Cardiac muscle cell (in vitro differentiated cells and primary cell): ENCODE measurements at places on chromosomes 11 and 22.

DNA sequence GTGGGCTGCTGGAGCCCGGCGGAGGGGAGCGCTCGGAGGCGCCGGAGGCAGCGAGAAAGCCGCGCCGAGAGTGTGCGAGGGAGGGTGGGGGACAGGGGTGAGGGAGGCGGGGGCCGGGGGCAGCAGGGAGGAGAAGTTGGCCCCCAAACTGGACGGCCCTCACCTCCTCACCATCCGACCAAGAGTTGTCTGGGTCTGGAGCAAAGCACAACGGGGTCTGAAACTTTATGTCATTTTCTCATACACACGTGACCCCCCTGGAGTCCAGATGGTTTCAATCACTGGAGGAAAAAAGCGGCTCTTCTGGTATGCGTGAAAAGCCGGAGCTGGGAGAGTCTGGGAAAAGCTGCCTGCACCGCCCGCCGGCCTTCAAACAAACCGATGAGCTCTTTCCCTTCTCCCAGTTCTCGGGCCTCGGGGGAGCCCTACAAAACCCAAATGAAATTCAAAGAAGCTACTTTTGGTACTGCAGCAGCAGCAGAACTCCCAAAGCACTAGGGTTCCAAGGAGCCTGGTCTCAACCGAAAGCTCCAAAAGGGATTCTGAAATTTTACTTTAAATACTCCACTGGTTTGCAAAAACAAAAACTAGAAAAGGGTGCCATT is 39.7 kb upstream of the AKIP1 start:
- peaks cover 6% of the 10 kb centered on the region for H3K4me1 ChIP-seq
- peak overlapping the region; percentile 91 for H3K27ac ChIP-seq
- no peaks in the 10 kb centered on the region for H3K36me3 ChIP-seq
- peak; percentile 96 for DNase-seq
- H3K4me3 ChIP-seq = peak overlapping the region; percentile 97
- no peaks in the 10 kb centered on the region for H3K27me3 ChIP-seq

GRCh38 chr11:10309163-10310093 is 4.6 kb downstream of the ADM start:
- H3K36me3 ChIP-seq = no peaks in the 10 kb centered on the region
- H3K4me1 ChIP-seq = peaks cover 15% of the 10 kb centered on the region
- peak overlapping the region; percentile 46 for H3K27ac ChIP-seq
- DNase-seq = peak; percentile 91

GRCh38 chr11:27100534-27100933 is 59.9 kb downstream of the BBOX1 start:
- DNase-seq = no peak
- H3K4me1 ChIP-seq = no peaks in the 10 kb centered on the region
- no peak overlapping the region for H3K4me3 ChIP-seq
- H3K27me3 ChIP-seq = no peaks in the 10 kb centered on the region
- no peaks in the 10 kb centered on the region for H3K36me3 ChIP-seq

DNA sequence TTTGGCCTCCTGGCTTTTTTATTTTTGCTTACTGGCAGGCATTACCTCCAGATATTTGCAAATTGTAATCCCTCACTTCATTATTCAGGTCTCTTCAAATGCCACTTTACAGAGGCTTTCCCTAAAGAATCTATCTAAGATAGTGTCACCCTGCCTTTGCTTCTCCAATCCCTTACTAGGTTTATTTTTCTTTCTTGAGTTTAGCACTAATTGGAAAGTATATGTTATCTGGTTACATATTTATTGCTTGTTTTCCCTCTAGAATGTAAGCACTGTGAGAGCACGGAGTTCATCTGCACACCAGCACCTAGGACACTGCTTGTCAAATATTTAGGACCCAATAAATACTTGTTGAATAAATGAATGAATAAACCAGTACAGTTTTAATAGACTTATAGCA is 3.5 kb downstream of the KIF18A start:
- H3K27ac ChIP-seq = no peak overlapping the region
- no peaks in the 10 kb centered on the region for H3K27me3 ChIP-seq
- H3K4me1 ChIP-seq = peaks cover 25% of the 10 kb centered on the region
- H3K36me3 ChIP-seq = no peaks in the 10 kb centered on the region
- H3K4me3 ChIP-seq = no peak overlapping the region

GRCh38 chr11:65206901-65207300 is 25.2 kb downstream of the CAPN1 start:
- no peak overlapping the region for H3K27ac ChIP-seq
- no peak for DNase-seq
- no peaks in the 10 kb centered on the region for H3K4me1 ChIP-seq
- H3K4me3 ChIP-seq = no peak overlapping the region

GRCh38 chr11:77109236-77110019 is 6.8 kb downstream of the OMP start:
- no peak overlapping the region for H3K27ac ChIP-seq
- no peak for DNase-seq
- H3K4me3 ChIP-seq = no peak overlapping the region
- no peaks in the 10 kb centered on the region for H3K27me3 ChIP-seq
- no peaks in the 10 kb centered on the region for H3K4me1 ChIP-seq
- H3K36me3 ChIP-seq = no peaks in the 10 kb centered on the region

DNA sequence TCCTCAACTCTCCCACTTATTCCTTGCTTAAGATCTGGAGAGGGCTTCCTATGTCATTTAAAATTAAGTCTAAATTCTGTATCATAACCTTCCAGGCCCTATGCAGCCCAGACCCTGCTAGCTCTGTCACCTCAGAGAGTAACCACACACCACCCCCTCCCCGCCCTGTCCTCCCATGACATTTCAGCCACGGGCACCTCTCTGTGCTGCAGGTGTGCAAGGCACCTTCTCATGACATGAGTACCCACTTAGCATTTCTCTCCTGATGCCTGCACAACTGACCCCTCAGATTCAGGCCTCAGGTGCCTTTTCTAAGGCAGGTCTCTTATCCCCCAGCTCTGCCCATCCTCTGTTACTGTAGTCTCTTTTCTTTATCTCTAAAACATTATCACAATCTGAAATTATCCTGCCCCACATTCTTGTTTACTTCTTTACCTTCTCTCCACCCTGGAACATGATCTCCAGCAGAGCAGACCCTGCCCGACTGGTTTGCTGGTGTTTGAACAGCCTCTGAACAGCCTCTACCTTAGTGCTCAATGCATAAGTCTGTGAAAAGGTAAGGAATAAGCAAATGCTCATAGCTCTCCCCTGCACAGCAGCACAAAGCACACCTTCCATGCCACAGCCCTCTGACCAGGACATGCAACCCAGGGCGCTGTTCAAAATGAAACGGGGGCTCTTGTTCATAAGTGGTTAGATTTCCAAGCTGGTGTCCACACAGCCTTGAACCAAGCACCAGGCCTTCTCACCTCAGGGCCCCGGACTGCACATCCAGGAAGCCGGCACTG is 196.1 kb upstream of the B3GAT1 start:
- H3K4me1 ChIP-seq = no peaks in the 10 kb centered on the region
- H3K36me3 ChIP-seq = no peaks in the 10 kb centered on the region
- no peaks in the 10 kb centered on the region for H3K27me3 ChIP-seq
- H3K27ac ChIP-seq = no peak overlapping the region
- DNase-seq = no peak
- H3K4me3 ChIP-seq = no peak overlapping the region

DNA sequence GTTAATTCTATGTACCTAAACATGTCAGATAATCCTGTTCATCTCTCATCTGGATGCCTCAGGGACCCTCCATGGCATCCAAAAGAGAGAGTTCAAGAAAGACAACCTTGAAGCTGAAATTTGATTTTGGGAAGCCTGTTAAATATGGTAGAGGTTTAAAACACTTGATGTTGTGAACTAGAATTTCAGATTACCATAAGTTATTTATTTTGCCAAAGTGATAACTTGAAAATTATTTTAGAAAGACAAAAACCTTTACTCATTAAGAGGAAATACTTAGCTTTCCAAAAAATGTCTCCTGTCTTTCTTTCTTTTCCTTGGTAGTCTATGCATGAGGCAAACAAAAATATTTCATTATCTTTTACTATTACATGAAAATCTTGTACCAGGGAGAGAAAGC is 714.0 kb downstream of the NTM start:
- no peaks in the 10 kb centered on the region for H3K27me3 ChIP-seq
- no peak for DNase-seq
- no peak overlapping the region for H3K4me3 ChIP-seq
- H3K4me1 ChIP-seq = no peaks in the 10 kb centered on the region

DNA sequence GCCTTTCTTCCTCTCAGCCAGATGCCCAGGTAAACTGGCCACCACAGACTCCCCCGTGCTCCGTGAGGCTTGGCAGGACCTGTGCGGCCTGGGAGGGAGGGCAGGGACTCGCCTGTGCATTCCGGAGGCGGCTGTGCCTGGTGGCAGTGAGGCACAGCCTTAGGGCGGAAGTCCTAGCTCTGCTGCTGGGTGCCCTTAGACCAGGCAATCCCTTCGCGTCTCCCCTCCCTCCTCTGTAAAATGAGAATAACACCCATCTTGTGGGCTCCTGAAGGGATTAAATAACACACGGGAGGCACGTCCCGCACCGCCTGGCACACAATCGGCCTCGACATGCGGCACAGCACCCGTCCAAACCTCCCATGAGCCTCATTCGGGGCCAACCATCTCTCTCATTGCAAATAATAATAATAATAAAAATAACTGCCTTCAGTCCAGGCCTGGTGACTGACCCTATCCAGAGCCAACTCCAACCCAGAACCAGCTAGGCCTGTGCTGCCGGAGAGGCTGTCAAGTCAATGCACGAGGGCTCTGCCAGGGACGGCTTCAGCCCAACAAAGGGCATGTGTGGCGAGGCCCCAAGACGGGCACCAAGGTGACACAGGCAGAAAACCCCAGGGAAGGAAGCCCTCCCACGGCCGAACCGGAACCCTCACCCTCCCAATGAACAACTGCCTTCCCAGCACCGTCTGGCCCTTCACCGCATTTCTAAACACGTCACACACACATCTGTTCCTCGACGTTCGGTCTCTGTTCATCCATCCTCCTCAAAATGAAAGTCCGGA is 8.2 kb downstream of the LTO1 start:
- no peak overlapping the region for H3K4me3 ChIP-seq
- no peak for DNase-seq
- no peak overlapping the region for H3K27ac ChIP-seq
- H3K4me1 ChIP-seq = no peaks in the 10 kb centered on the region
- no peaks in the 10 kb centered on the region for H3K27me3 ChIP-seq

GRCh38 chr22:28112190-28112544 is 193.1 kb upstream of the PITPNB start:
- no peak for DNase-seq
- H3K27ac ChIP-seq = peak overlapping the region; percentile 71
- H3K4me3 ChIP-seq = no peak overlapping the region
- H3K4me1 ChIP-seq = peaks cover 15% of the 10 kb centered on the region

DNA sequence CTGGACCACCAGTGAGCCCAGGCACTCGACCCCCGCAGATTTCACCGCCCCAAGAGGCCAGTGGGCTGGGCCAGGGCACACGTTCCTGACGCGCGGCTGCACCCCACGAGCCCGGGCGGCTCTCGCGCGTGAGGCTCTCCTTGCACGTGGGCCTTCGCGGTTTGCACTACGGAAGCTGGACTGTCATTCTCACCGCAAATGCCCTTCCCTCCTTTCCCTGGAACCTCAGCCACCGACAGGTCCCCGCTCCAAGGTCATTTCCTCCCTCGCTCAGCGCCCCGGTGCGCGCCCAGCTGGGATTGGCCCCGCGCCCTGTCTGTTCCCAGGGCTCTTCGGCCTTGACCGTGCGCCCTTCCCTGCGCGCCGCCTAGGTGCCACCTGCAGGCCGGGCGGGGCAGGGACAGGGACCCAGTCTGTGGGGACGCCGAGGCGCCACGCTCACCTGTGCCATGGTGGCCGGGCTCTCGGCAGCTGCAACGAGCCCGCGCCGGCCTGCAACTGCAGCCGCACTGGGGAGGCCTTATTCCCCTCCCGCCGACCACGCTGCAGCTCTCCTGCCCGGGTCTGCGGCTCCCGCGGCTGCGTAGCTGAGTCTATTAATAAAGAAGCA is 2.1 kb upstream of the CPT1A start:
- no peaks in the 10 kb centered on the region for H3K36me3 ChIP-seq
- peak overlapping the region; percentile 25 for H3K4me3 ChIP-seq
- H3K27ac ChIP-seq = no peak overlapping the region
- DNase-seq = peak; percentile 62
- H3K4me1 ChIP-seq = peaks cover 19% of the 10 kb centered on the region

- DNase-seq = no peak
- H3K27me3 ChIP-seq = no peaks in the 10 kb centered on the region
- H3K27ac ChIP-seq = no peak overlapping the region
- H3K36me3 ChIP-seq = no peaks in the 10 kb centered on the region
- no peaks in the 10 kb centered on the region for H3K4me1 ChIP-seq
- no peak overlapping the region for H3K4me3 ChIP-seq
Observed at GRCh38 chr22:22752556-22753477, 108.4 kb downstream of the GGTLC2 start.

GRCh38 chr11:20093775-20094174 is 66.5 kb downstream of the DBX1 start:
- H3K27ac ChIP-seq = no peak overlapping the region
- H3K4me1 ChIP-seq = peaks cover 22% of the 10 kb centered on the region
- DNase-seq = no peak

GRCh38 chr11:117833401-117833891 is 8.9 kb upstream of the FXYD2 start:
- no peaks in the 10 kb centered on the region for H3K27me3 ChIP-seq
- H3K36me3 ChIP-seq = no peaks in the 10 kb centered on the region
- H3K4me3 ChIP-seq = no peak overlapping the region
- peaks cover 4% of the 10 kb centered on the region for H3K4me1 ChIP-seq
- no peak for DNase-seq

DNA sequence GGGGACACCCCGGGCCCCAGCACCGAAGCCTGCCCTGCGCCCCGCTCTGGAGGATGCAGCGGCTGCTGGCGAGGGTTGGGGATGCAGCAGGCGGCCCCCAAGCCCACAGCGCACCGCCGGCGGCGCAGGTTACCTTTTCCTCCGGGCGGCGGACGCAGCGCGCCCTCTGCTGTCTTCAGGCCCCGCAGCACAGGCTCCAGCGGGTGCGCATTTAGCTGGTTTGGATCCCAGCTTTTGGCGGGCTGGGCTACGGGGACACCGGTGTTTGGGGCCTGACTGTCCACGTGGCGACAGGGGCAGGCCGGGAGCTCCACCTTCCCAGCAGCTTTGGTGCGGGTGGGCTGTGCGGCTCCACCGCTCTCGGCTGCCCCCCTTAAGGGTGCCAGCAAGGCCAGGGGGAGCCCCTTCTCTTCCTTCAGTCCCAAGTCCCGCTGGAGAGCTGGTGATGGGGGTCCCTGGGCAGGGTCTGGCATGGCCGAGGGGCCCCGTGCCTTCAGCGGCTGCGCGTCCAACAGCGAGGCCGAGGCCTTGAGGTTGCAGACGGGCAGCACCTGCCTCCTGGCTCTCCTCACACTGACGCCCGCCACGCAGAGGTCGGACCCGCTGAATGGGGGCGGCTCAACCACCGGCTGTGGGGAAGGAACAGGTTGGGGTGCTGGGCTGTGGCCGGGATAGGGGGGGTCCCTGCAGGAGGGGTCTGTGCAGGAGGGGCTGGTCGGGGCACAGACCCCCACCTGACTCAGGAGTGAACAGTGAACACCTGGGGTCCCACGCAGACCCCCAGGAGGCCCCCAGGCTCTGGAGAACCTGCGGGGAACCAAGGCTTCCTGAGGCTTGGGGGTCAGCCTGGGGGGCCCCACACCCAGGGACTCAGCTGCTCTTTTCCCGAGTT is 18.0 kb upstream of the IL17REL start:
- no peaks in the 10 kb centered on the region for H3K4me1 ChIP-seq
- peaks cover 30% of the 10 kb centered on the region for H3K27me3 ChIP-seq
- H3K36me3 ChIP-seq = no peaks in the 10 kb centered on the region
- H3K27ac ChIP-seq = no peak overlapping the region
- peak overlapping the region; percentile 4 for H3K4me3 ChIP-seq
